ENCODE measurements at places on chromosomes 1 and 21.

DNA sequence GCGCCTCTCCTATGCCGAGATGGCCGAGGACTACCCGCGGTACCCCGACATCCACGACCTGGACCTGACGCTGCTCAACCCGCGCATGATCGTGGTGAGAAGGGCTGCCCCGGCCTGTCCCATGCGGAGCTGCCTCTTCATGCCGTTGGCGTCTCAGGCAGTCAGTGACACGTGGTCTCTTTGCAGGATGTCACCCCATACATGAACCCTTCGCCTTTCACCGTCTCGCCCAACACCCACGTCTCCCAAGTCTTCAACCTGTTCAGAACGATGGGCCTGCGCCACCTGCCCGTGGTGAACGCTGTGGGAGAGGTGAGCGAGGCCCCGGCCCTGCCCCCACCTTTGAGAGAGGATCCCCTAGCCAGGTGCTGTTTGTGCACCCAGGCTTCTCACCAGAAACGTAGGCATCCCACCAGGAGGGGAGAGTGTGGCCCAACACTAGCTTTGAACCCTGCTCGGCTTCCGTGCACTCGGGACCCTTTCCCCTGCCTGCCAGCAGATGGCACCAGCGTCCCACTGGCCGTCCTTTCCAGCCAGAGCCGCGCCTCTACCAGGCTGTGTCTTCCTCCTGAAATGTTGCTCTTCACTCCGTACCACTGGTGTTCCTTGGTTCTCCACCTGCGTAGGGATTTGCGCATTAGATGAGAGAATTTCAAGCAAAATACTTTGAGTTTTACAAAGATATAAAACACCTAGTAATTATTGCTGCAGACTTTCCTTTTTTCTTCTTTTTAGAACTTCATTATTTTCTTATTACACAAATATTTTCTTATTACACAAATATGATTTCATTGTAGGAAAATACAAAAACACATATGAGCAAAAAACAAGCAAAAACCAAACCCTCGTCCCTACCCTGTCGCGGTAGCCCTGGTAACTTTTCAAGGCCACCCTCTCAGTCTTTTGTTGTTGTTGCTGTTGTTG is 9.0 kb downstream of the NPPA start:
- peak; percentile 25 for DNase-seq

GRCh38 chr1:147849098-147849895 is 53.3 kb upstream of the GJA8 start:
- no peak for DNase-seq

- DNase-seq, result no peak
Measured at GRCh38 chr1:81021134-81021533, 779.6 kb upstream of the ADGRL2 start.

DNA sequence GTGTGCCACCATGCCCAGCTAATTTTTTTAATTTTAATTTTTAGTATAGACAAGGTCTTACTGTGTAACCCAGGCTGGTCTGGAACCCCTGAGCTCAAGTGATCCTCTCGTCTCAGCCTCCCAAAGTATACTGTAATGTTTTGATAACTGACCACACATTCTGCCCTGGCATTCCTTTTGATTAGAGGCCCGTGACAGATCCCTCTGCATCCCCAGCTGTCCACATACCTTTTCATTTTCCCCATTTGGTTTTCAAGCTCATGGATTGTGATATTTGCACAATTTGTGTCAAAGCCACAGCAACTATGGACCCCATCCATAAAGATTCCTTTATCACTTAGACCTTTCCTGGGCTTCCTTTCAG is 116.8 kb upstream of the ATP1A1 start:
- DNase-seq, result no peak

GRCh38 chr1:24635195-24635843 is 7.8 kb upstream of the SRRM1 start:
- peak; percentile 44 for DNase-seq
